Uterine smooth muscle cell (primary cell): ENCODE measurements at places on chromosomes 1 and 21. TPM values are rescaled to one million over a fixed set of nuclear protein-coding genes. Genes with fewer than 3 reads are reported as not detected.

The HSD3B2 gene
- not detected in 2 replicates for total RNA-seq

The PCSK9 gene
- 0.11 and 1.1 TPM in 2 replicates for total RNA-seq

The MTARC2 gene
- total RNA-seq: 1.5 and 2.7 TPM in 2 replicates

The PRAMEF7 gene
- not detected in 2 replicates for total RNA-seq

The KCNH1 gene
- 0.22 and 2.4 TPM in 2 replicates for total RNA-seq

The AMIGO1 gene
- total RNA-seq: 0.77 and 2.5 TPM in 2 replicates

The PPIAL4G gene
- under 0.01 TPM in 1 of 2 replicates, not detected in the other for total RNA-seq

The ERICH3 gene
- not detected in 2 replicates for total RNA-seq

The MYCL gene
- 0.22 and 0.37 TPM in 2 replicates for total RNA-seq

The CORT gene
- total RNA-seq: 0.12 TPM in 1 of 2 replicates, not detected in the other

The TRAF3IP3 gene
- total RNA-seq: not detected in 2 replicates

The HLX gene
- 8.6 and 17.9 TPM in 2 replicates for total RNA-seq

The DPYD gene
- 49.2 and 50.5 TPM in 2 replicates for total RNA-seq

The TCHHL1 gene
- total RNA-seq: not detected in 2 replicates

The CTSS gene
- total RNA-seq: 2.7 and 5.2 TPM in 2 replicates

The SDHB gene
- 151 and 159 TPM in 2 replicates for total RNA-seq

The SHISAL2A gene
- total RNA-seq: not detected in 2 replicates

The NBPF8 gene
- total RNA-seq: 18.1 and 21.7 TPM in 2 replicates

The CTH gene
- 4.9 and 7.2 TPM in 2 replicates for total RNA-seq

The RPTN gene
- not detected in 2 replicates for total RNA-seq

The LINGO4 gene
- total RNA-seq: under 0.01 TPM in 1 of 2 replicates, not detected in the other

The RGSL1 gene
- not detected in 2 replicates for total RNA-seq

The ATPAF1 gene
- 44.3 and 54.0 TPM in 2 replicates for total RNA-seq

The CNST gene
- total RNA-seq: 22.9 and 28.2 TPM in 2 replicates

The RIPK4 gene
- not detected in 2 replicates for total RNA-seq
